ENCODE measurements at places on chromosomes 5 and 9.

- H3K27me3 ChIP-seq, result no peaks in the 10 kb centered on the region
- H3K36me3 ChIP-seq, result no peaks in the 10 kb centered on the region
- H3K4me1 ChIP-seq, result peaks cover 24% of the 10 kb centered on the region
- peak overlapping the region; percentile 33 for H3K4me3 ChIP-seq
- H3K27ac ChIP-seq, result peak overlapping the region; percentile 75
- peak; percentile 91 for DNase-seq
Measured at GRCh38 chr9:130689937-130690700, 3.5 kb upstream of the EXOSC2 start.

DNA sequence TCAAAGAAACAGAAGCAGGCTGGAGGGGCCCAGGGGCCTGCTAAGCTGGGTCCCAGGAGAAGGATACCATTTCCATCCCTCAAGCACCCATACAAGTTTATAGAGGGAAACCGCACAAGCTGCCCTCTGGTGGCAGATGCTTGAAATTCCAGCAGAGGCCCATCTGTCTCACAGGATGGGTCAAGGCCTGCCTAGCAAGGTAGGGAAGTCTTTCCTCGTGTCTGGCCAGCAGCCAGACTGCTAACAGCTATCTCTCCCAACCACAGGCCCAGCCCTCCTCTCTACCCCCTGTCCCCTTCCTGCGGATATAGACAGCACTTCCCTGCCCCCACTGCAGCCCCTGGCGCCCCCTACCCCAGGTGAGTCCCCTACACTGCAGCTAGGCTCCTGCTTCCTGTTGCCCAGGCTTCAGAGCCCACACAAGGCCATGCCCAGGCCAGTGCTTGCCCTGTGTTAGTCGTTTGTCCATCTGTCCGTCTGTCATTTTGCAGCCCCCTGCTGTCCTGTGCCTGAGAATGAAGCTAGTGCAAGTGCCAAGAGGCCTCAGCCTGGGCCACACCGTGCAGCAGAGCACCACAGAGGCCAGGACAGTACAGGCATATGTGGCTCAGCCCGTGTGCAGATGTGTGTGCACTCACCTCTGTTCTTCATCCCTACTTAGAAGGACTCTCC is 26.2 kb downstream of the TCF7 start:
- H3K36me3 ChIP-seq, result peaks cover 65% of the 10 kb centered on the region
- H3K27ac ChIP-seq, result no peak overlapping the region
- H3K4me1 ChIP-seq, result peaks cover 6% of the 10 kb centered on the region

GRCh38 chr5:9324348-9325077 is 221.4 kb downstream of the SEMA5A start:
- no peak overlapping the region for H3K27ac ChIP-seq
- H3K36me3 ChIP-seq, result no peaks in the 10 kb centered on the region
- no peak for DNase-seq

DNA sequence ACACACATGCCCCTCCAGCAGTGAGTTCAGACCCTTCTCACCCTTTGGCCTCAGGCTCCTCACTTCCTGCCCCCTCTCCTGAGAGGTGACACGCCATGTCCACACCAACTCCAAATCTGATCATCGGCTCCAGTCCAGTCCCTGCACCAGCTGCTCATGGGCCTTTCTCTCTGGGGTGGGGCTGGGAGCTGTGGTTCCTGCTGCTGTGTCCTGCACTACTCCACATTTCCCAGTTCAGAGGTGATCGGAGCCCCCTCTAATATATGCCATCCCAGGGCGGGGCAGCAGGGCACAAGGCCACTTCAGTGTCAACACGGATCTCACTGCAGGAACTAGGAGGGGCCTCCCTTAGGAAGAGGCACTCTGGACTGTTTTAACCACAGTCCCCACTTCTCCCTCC is 91.5 kb downstream of the ADAMTS2 start:
- H3K4me1 ChIP-seq, result peaks cover 8% of the 10 kb centered on the region
- no peak overlapping the region for H3K4me3 ChIP-seq
- H3K27ac ChIP-seq, result no peak overlapping the region

- H3K27me3 ChIP-seq, result no peaks in the 10 kb centered on the region
- no peak overlapping the region for H3K27ac ChIP-seq
- H3K4me1 ChIP-seq, result peaks cover 33% of the 10 kb centered on the region
- H3K4me3 ChIP-seq, result no peak overlapping the region
- no peak for DNase-seq
Measured at GRCh38 chr9:121185774-121186403, 15.8 kb downstream of the RAB14 start.

GRCh38 chr5:176545737-176546509 is 3.2 kb upstream of the CDHR2 start:
- H3K36me3 ChIP-seq, result no peaks in the 10 kb centered on the region
- peaks cover 17% of the 10 kb centered on the region for H3K4me1 ChIP-seq
- no peak for DNase-seq
- H3K27me3 ChIP-seq, result no peaks in the 10 kb centered on the region

Measured in sigmoid colon (tissue), 7 donors.